ENCODE measurements at places on chromosomes 5 and 9.

DNA sequence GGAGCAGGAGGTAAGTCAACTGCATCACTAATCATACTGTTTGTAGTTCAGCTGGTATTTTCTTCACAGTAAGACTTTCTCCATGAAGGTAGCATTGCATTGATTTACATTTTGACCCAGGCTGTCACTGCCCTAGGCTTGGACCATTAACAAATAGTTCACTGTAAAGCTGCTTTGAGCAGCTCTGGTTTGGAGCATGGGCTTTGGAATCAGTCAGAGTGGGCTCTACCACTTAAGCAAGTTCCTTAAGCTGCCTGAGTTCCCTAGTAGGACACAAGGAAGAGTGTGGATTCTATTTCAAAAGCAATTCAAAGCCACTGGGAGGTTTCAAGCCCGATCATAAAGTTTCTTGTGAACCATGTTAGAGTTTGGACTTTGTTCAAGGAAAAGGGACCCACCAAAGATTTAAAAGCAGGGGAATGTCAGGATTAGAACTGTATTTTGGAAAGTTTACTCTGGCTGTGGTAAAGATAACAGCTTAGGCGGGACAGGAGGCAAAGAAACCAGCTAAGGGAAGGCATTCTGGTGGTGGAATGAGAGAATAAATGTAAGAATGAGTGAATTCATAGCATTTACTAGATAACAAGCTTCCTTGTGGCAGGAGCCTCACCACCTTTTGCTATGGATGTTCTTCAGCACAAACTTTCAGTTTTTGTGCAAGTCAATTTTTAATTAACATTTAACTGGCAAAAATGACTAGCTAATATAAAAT is 12.3 kb upstream of the PANK3 start:
- no peak for DNase-seq

- DNase-seq: no peak
These were observed 97.3 kb downstream of the USP20 start for GRCh38 chr9:129932303-129933151.

DNA sequence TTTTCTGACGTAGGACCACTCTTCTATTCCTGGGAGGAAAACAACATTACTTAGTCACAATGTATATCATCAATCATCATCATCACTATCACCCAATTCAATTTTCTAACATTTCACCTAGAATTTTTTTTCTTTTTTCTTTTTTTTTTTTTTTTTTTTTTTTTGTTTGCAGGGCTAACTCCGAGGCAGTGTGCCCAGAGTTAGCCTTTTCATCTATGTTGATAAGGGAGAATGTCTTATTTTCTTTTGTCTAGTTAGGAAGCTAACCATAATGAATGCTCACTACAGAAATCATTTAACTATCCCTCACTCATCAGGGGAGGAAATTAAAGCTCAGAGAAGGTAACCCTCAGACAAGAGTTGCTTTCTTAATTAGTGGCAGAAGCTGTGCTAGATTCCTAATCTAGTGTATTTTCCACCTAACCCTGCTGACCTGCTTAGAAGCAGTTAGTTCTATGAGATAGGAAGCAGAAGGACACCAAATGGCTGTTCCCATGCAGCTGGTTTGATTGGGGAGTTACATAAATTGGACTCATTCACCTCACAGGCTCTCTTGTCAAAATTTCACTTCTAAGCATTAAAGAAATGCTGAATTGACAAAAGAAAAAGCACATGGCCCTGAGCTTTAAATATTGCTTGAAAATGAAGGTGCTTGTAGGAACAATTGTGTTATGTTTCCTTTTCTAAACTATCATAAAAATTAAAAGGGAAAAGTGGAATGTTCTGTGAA is 8.6 kb upstream of the PRRC1 start:
- DNase-seq: no peak

GRCh38 chr9:90787771-90788460 is 13.7 kb upstream of the SYK start:
- no peak for DNase-seq

GRCh38 chr5:176614805-176615478 is 5.0 kb upstream of the GPRIN1 start:
- no peak for DNase-seq

DNA sequence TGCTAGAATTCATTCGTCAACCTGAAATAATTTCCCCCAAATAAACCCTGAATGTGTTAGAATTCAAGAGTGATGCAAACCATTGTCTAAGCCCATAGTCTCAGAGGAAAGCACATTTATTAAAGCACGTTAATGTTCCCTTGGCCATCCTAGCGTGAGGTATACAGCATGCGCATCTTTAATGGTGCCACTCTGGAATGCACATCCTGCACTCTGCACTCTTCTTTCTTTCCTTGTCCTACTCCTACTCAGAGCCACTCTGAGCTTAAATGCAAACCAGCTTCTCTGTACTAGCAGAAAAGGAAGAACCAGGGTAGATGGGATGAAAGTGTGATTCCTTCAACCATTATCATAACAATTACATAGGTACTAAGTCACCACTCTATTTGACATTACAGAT is 50.4 kb downstream of the ARL15 start:
- DNase-seq: no peak

DNA sequence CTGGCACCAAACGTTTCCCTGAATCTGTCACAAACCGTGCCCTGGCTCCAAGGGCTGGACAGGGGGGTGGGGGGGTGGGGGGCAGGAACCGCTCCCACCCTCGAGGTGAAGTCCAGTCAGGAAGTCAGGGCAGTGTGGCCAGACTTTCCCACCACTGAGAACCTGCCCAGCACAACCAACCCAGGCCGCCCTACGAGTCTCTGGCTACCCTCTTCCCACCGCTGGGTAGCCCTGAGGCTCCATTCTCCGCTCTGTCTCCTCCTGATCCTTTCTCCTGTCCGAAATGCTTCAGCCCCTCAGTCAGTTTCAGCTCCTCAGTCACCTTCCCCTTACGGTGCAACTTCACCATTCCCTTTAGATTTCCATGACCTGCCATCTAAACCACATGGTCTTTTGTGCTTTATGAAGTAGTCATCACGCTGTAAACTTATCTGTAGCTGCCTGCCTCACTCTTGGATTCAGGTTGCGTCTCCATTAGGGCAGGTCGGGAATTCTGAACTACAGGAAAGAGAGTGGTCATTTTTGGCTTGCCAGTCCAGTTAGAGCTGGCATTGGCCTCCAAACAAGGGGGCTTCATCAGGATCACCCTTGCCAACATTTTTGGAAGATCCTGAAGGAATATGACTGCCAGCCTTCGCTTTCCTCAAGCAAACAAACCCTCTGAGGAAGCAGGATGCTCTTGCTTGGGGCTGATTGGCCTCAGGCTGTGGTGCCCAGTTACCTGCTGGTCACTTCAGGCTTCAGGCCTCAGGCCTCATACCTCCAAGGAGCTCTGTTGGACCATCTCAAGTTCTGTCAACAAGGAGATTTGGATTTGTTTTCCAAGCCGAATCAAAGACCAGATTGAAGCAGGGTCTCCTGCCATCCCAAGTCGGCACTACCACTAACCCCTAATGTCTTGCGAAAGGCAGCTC is 794 bp upstream of the DCAF12 start:
- no peak for DNase-seq

- no peak for DNase-seq
These were observed 23.8 kb downstream of the CPLX2 start for GRCh38 chr5:175895215-175895614.

DNA sequence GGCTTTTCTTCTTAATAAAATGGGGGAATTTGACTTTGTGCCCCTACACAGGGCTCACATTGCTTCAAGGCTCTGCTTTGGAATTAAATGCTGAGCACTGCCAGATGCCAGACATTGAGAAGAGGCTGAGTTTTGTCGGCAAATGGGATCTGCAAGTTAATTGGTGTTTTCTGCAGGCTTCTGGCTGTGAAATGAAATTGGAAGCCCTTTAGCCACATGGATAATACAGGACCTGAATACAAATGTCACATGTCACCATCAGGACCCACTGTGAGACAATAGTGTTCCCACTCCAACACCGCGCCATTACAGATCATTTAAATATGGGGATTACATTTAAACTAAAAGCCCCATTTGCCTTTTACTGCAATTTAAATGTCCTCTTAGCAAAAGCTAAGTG is 164.4 kb downstream of the ZSWIM6 start:
- DNase-seq: peak; percentile 7

GRCh38 chr5:146340260-146341081 is 1.8 kb downstream of the POU4F3 start:
- DNase-seq: no peak

GRCh38 chr9:81477669-81478068 is 211.7 kb downstream of the TLE1 start:
- DNase-seq: no peak

DNA sequence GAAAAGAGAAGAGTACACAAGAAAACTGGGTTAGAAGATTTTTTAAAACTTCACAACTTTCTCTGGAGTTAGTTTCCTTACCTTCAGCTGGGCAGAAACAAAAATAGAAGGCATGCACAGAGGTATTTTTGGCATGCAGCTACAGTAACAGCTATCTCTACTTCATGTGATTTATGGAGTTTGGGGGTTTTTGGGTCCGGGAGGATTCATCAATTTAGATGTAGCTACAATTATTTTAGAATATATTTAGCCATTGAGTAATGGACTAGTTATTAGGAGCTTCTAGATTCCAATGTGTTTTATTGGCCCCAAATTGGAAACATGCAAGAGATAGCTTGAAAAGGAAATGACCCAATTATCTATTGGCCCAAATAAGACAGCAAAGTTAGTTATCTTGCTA is 91.6 kb upstream of the TNFAIP8 start:
- DNase-seq: no peak

GRCh38 chr5:114362197-114362976 is 517 bp downstream of the KCNN2 start:
- DNase-seq: no peak

GRCh38 chr9:85421641-85422040 is 320.1 kb downstream of the AGTPBP1 start:
- DNase-seq: no peak

- no peak for DNase-seq
These were observed 53.0 kb upstream of the RFX3 start for GRCh38 chr9:3578786-3579185.

GRCh38 chr5:30781643-30782042 is 411.8 kb upstream of the CDH6 start:
- no peak for DNase-seq

DNA sequence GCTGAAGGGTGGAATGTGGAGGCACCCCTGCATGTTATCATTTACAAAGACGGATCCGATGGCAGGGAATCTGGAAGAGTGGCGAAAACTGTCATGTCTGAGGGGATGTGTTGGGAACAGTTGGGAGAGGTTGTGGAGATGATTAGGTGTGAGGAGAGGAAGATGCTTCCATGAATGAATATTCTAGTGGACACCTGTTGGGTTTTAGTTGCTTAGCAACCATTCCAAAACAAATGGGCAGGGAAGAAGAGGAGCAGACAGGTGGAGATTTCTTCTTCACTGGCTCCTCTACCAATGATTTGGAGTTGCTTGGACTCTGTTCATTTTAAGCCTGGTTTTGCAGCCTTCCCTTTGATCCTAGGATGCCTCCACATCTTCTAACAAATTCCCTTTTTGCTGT is 465.3 kb upstream of the CLINT1 start:
- DNase-seq: peak; percentile 19

- no peak for DNase-seq
These were observed 178.5 kb downstream of the RAB3C start for GRCh38 chr5:58761407-58761806.

- DNase-seq: no peak
These were observed 38.9 kb downstream of the COL5A1 start for GRCh38 chr9:134680393-134681060.

GRCh38 chr5:57824047-57824446 is 341.4 kb upstream of the ACTBL2 start:
- no peak for DNase-seq

Data from NCI-H748 treated with DMSO at 0.1 percent for 48 hours (cell line).